ENCODE measurements at places on chromosomes 7 and 10.

GRCh38 chr10:131031346-131031745, 280.2 kb downstream of the TCERG1L start:
- DNase-seq = no peak

DNA sequence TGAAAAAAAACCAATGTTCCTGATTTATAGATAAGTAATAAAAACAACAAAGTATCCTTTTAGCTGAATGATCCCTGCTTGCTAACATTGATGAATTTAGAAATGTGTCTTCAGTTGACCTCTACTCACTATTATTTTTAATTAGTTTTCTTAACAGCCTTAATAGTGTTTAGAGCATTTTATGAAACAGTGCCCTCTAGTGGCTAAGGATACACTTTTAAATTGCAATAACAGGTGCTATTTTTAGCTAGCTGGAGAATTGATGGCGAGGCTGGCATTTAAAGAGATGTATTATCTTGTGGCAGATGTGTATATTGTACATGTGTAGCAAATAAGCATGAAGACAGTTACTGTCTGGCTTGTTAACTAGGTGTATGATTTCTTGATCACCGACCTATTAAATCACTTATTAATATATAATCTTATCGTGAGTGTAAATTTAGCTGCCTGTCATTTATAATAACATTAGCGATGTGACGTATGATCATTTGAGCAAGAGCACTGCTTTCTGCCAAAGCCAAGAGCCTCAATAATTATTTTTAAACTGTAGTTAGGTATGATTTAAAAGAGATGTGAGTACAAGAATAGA, 451.9 kb downstream of the DPP6 start:
- DNase-seq = no peak

DNA sequence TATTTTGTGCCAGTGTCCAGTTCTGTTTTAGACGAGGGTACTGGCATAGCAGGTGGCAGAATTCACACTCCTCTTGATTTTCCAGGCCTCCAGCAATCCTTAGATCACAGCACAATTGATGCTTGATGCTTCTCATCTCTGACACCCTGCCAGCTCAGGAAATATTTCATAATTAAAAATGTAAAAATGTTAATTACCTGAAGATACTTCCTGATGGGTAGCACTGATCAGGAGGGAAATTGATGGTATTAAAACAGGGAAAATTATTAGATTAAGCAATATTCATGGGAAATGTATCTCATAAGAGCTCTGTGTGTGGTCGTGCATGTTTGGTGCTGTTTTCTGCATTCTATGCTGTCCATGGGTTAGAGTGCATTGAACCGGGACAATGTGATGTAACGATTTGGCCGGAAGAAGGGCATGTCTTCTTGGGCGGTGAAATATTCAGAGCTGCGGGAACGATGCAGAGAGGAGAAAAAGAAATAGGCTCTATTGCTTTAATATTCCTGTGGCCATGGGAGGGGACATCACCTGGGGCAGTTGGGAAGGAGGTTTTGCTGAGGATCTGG, 43.7 kb upstream of the MKI67 start:
- DNase-seq = no peak

- no peak for DNase-seq
Measured at GRCh38 chr7:124376111-124376510, 343.2 kb upstream of the TMEM229A start.

- DNase-seq = no peak
Measured at GRCh38 chr7:91565499-91566401, 301.5 kb downstream of the FZD1 start.

DNA sequence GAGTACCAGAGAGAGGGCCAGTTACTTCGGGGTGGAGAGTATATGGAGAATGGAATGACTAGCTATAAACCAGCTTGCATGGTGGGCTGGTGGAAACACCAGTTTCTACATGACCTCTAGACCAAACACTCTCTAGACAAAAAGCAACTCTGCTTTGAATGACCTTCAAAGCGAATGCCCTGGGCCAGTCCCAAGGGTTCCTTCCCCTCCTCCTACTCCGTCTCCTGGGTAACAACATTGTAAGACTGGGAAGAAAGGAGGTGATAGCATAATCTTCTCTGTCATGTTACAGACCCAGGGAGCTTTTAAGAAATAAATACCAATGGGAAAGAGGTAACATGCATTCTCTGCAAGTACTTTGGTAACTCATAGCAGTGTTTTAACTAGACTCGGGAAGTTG, 7.4 kb downstream of the HK1 start:
- DNase-seq = no peak

DNA sequence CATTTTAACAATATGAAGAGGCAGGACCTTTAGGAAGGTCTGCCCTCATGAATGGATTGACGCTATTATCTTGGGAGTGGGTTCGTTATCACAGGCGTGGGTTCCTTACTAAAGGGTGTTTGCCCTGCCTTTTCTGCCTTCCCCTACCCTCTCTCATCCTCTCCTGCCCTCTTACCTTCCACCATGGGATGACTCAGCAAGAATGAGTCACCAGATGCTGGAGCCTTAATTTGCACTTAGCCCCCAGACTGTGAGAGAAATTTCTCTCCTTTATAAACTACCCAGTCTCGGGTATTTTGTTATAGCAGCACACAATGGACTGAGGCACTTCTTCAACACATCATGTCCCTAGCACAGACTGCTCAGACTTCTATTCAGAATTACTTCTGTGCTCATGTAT, 31.4 kb upstream of the ZNF32 start:
- DNase-seq = no peak

DNA sequence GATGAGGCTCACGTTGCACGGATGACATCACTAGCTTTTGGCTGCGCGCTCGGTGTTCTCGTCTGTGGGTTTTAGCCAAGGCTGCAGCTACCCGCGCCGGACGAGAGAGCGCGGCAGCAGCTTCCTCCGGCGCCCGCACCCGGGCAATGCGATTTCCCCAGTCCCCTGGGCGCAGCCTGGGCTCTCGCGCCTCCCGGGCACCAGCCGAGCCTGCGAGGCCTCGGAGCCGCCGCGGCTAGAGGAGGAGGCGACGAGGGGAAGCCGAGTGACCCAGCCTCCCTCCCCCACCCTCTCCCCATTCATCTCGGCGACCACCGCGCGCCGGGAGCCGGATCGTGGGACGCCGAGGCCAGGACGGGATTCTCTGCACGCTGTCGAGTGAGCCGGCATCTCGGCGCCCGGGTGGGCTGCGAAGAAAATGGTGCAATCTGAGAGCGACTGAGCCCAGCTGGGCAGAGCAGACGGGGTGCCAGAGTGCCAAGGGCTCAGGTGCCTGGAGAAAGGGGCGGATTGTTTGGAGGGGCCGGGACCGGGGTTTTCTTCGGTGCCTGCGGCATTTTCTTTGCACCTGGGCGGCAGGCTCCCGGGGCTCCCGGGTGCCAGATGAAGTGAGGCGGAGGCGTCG, 1.2 kb upstream of the TMEM178B start:
- peak; percentile 47 for DNase-seq

GRCh38 chr7:98992076-98992475, 113.7 kb downstream of the TRRAP start:
- no peak for DNase-seq

- DNase-seq = no peak
Measured at GRCh38 chr7:20861468-20861867, 74.8 kb upstream of the SP8 start.

- no peak for DNase-seq
Measured at GRCh38 chr7:57415326-57415725, 34.7 kb upstream of the ZNF716 start.

DNA sequence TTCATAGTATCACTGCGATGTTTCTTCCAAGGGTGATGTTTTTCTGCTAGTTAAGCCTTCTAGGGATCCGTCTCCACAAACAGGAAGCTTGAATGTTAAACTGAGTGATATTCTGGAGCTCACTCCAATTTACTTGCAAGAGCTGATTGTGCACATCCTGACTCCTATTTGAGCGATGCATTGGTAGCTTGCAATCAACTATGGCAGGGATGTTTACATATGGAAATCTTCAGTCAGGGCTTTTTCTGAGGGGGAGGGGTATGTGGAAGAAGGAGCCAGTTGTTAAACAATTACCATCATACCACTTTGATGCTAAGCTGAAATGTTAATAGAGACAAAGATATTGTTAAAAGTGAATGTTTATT, 43.2 kb upstream of the NXPH1 start:
- no peak for DNase-seq

DNA sequence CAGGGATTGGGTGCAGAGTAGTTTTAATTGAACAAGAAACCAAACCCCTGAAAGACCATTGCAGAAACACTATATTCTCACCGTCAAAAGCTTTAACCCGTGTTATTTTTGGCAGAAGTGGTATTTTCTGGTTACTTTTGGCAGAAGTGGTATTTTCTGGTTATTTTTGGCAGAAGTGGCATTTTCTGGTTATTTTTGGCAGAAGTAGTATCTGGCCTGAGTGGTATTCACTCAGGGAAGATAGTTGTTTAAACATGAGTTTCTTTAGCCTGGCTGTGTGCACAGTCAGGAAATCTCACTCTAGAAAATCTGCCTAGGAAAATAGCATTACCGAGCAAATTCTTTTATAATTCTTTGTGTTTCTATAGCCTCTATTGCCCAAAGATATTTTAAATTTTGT, 322.7 kb downstream of the GFRA1 start:
- no peak for DNase-seq

- no peak for DNase-seq
Measured at GRCh38 chr10:67696679-67697078, 684 bp upstream of the CTNNA3 start.

DNA sequence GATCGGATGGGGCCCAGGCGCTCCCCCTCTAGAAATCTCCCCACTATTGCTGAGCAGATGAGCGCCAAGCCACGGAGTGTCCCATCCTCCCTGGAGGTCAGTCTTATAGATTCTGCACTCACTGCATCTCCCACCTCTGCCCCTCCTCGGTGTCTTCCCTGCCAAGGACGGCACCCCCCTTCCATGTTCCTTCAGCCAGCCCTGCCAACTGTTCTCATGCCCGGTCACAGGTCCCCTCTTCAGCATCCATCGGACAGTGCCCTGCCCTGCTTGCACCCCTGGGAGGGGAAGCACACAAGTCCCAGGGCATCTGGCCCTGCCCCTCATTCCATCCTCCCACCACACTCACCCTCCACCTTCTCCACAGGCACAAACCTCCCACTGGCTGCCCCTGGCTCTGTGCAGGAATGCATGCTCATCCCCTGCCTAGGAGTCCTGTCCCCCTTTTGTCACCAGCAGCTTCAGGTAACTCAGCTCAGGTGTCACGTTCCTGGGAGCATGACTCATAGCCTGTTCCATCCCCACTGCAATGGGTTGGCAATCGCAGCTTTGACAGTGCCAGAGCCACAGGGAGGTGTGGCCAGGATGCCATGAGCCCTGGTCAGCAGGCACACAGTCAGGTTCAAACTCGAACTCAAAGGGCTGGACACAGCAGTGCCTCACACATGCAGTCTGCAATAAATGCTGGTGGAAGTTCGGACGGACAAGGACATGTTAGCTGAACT, 234.7 kb upstream of the TCERG1L start:
- DNase-seq = no peak

- DNase-seq = no peak
Measured at GRCh38 chr10:118054383-118054782, 7.6 kb upstream of the RAB11FIP2 start.

DNA sequence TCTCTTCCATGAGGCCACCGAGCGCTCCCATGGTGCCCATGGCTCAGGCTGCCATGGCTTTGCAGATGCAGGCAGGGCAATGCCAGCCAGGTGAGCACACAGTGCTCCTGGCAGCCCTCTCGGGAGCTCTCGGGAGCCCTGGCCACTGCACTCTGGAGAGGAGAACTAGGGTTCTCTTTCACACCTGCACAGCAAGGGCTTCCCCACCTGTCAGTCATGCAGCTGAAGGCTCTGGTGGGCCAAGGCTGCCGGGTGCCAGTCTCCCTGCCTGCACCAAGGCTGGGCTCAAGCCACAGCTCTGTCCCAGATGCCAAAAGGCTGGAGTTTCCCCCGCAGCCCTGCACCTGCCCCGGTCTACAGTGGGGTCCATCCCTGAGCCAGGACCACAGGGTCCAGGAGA, 32.6 kb downstream of the NUDT1 start:
- DNase-seq = no peak

DNA sequence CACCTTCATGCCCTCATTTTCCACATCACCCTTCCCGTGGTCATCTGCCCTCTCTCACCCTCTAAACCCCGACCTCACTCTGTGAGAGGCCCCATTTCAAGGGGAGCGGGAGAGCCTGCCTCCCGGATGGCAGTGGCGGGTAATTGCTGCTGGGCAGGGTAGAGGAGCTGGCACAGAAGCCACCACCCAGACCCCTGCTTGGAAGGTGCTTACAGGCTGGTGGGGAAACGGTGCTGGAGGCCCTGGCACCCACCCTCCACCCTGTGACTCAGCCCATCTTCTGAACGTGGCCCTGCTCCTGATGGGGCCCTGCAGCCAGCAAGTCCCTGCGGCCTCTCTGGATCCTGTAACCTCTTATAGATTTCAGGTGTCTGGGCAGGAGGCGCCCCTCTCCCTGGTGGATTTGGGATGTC, 10.6 kb upstream of the PWWP2B start:
- no peak for DNase-seq

- no peak for DNase-seq
Measured at GRCh38 chr10:108782411-108782810, 1140.9 kb downstream of the XPNPEP1 start.

- no peak for DNase-seq
Measured at GRCh38 chr7:44985900-44986217, 7.0 kb upstream of the MYO1G start.

GRCh38 chr7:2958416-2959102, 85.1 kb downstream of the CARD11 start:
- peak; percentile 23 for DNase-seq

DNA sequence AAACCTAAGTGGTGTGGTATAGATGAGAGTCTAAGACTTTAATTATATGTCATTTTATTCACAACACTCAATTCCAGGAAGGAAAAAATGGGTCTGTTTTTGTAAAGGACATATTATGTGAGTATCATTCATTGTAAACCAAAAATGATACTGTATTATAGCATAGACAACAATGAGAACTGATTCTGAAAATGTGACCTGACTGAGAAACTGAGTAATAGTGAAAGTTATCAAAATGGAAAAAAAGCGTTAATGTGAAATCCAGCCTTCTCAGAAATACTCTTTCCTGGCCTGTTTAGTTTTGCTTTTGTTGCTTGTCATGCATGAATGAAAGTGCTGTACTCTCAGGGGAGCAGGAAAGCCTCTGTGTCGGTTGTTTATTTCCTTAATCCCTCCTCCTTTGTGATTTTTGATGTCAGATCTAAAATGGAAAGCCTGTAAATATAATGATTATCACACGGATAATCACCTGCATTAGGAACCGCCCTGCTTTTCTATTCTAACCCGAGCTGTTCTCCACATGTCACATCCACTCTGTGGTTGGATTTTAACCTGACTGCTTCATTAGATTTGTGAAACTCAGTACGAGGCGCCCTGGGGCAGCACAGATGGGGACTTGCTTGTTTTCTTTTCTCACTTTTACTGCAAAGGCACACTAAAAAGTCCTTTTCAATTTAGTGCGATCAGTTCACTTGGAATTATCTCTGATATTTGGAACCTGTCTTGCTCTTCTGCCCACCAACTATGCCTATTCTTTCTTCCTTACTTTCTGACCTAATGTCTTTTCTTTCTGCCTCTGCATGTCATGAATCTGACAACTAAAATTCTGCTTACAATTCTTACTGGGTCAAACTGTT, 240.9 kb upstream of the KAT6B start:
- peak; percentile 68 for DNase-seq

- DNase-seq = no peak
Measured at GRCh38 chr7:117114272-117114671, 161.0 kb downstream of the ST7 start.

GRCh38 chr7:51327287-51327717, 10.7 kb upstream of the COBL start:
- no peak for DNase-seq

Measured in stimulated activated CD8-positive, alpha-beta memory T cell treated with anti-CD3 and anti-CD28 coated beads, Interleukin-4, amount 100 ng/mL, for 48 hours (primary cell).